ENCODE measurements at places on chromosomes 7 and 10. TPM values are rescaled to one million over a fixed set of nuclear protein-coding genes. Genes with fewer than 3 reads are reported as not detected.

Gene FBXL13
- 5.6 TPM for total RNA-seq

Gene ANKRD61
- not detected for total RNA-seq

GRCh38 chr10:113019096-113019495 lies 69.0 kb downstream of the TCF7L2 start:
- H3K27me3 ChIP-seq, result no peaks in the 10 kb centered on the region
- peak overlapping the region; percentile 66 for H3K27ac ChIP-seq
- no peak for DNase-seq
- no peak overlapping the region for H3K4me3 ChIP-seq

DNA sequence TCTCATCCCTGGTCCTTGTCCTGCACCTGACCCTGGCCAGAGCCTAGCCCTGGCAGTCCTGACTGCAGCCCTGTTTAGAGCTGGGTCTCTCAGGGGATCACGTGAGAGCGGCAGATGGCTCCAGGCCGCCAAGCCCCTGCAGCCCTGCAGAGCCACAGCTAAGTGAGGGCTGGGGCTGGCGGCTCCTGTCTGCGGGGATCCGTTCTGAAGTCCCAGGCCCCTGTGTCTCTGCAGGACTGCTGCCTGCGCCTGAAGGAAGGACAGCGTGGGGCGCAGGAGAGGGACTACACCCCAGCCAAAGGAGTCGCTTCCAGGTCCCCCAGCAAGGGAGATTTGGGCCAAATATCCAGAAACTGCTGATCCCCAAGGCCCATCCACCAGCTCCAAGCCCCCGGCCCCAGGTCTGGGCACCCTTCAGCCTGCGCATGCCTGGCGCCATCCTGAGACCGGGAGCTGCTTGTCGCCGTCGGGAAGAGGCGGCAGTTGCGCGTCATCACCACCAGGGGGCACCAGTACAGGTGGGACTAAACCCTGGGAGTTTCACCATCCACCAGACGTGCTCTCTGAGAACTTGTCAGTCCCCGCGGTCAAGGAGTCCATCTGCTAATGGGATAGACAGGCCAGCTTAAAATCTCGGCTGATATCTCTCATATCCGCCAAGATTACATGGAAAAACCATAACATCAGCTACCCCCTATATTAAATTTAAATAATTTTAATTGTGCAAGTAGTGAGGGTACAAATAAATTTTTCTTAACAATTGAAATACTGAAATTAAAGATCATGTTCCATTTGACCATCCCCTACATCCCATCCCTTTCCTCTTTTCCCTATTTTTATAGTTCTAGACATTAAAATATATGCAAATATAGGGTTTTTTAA lies 25.1 kb upstream of the GHRHR start:
- DNase-seq, result peak; percentile 84
- no peak overlapping the region for H3K4me3 ChIP-seq
- H3K4me1 ChIP-seq, result peaks cover 39% of the 10 kb centered on the region
- no peaks in the 10 kb centered on the region for H3K36me3 ChIP-seq

- H3K27me3 ChIP-seq, result no peaks in the 10 kb centered on the region
- H3K36me3 ChIP-seq, result no peaks in the 10 kb centered on the region
- DNase-seq, result no peak
- no peaks in the 10 kb centered on the region for H3K4me1 ChIP-seq
Observed at GRCh38 chr7:9645756-9646155, 1212.3 kb downstream of the NXPH1 start.

DNA sequence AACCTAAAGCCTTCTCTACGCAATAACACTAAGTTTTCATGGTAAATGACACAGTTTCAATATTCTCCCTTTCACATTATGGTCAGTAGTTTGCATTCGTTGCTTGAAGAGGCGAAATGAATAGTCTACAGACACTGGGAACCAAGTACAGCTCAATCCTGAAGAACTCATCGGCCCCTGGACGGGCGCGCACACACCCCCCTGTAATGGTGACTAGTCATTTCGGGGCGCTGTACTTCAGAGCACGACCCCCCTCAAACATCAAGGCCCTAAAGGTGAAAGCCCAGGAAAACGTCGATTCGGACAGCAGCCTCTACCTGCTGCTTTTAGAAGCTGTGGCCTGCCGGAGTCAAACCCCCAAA lies 1.0 kb downstream of the NT5C2 start:
- H3K36me3 ChIP-seq, result no peaks in the 10 kb centered on the region
- H3K4me1 ChIP-seq, result peaks cover 48% of the 10 kb centered on the region
- H3K27ac ChIP-seq, result peak overlapping the region; percentile 97
- H3K27me3 ChIP-seq, result no peaks in the 10 kb centered on the region
- no peak for DNase-seq

DNA sequence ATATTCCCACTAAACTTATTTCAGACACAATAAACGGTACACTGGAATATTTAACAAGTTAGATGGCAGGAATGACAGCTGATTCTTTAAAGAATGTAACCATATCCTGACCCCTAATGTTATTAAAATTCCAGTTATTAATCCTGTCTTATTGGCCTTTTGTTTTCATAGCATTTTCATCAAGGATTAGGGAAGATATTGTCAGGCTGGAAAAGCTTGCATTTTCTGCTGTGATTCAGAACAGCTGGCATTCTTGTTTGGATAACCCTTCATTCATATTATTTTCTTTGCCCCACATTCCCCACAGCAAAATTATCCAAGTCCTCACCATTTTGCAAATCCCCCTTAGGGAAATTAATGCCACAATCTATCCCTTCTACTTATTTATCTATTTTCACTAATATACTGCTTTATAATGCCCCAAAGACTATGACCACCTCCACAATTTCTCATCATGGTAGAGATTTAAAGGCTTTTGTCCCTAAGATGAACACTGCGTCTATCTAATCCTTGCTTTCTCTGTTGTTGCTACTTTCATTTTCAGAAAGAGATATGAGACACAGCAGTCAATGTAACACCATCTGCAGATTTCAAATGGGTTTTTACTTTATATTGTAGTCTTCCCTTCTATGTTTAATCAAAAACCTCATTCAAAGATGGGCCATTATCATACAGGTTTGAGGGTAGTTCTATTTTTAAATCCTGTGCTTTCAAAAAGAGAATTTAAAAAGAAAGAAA lies 475.1 kb downstream of the PARD3 start:
- H3K27ac ChIP-seq, result no peak overlapping the region
- H3K4me1 ChIP-seq, result peaks cover 4% of the 10 kb centered on the region
- no peak for DNase-seq
- H3K36me3 ChIP-seq, result no peaks in the 10 kb centered on the region

DNA sequence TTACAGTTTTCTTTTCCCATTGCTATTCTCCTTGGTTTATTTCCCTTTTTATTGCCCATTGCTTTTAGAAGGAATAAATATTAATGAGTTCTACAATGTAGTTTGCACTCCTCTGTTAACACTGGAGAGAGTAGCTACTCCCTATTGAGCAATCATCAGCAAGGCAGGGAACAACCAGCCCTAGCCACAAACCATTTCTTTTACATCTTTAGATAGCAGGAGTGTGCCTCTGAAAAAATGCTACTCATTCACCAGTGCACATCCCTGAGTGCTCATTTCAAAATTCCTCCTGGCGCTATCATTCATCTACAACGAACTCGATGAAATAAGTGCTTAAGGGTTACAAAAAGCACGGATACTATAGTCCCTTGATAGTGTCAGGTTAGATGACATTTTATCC lies 252.9 kb downstream of the THSD7A start:
- no peaks in the 10 kb centered on the region for H3K36me3 ChIP-seq
- H3K4me1 ChIP-seq, result no peaks in the 10 kb centered on the region
- DNase-seq, result no peak
- no peaks in the 10 kb centered on the region for H3K27me3 ChIP-seq

DNA sequence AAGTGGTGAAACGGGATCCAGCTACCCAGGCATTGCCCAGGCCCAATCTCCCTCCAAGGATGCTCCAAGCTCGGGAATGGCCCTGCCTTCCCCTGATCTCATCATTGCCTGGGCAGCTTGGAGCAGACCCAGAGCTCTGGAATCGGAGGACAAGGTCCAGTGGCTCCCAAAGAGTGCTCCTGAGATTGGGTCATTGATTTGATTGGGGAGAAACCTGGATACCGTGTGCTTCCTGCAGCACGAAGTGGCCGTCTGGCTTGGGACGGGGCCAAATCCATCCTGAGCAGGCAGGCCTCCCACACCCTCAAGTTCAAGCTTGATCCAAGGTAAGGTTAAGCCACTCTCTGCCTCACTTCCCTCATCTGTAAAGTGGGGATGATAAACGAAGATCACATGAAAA lies 69.9 kb downstream of the OAT start:
- H3K27me3 ChIP-seq, result no peaks in the 10 kb centered on the region
- no peaks in the 10 kb centered on the region for H3K36me3 ChIP-seq
- H3K4me1 ChIP-seq, result no peaks in the 10 kb centered on the region
- no peak overlapping the region for H3K4me3 ChIP-seq
- no peak overlapping the region for H3K27ac ChIP-seq
- no peak for DNase-seq

DNA sequence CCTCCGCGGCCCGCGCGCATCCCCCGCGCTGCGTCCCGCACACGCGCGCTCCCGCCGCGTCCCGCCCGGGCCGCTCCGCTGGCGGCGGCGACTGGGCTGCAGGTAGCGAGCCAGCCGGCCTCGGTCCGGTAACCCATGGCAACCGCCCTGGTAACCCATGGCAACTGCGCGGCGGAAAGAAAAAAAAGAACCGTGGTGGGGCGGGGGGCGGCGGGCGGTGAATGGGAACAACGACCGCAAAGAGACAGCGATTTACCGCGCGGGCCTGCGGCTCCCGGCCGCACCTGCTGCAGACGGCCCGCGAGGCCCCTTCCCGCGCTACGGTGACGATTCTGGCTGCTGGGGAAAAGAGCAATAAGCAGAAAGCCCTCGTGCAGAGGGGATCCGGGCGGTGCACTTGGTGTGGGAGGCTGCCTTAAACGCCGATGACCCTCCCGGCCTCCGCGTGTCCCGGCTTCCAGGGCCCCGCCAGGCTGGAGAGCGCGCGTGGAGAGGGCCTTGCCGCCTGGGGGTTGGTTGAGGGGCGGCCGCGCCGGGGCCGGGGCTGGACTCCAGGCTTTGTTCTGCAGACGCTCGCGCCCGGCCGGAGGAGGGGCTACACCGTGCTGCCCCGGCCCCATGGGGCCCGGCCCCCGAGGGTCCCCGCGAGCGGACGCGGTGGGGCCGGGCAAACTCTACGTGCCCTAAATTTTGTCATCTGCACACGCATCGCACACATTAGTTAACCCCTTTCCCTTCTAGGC lies 84.7 kb downstream of the SNX10 start:
- peak overlapping the region; percentile 77 for H3K27ac ChIP-seq
- peak overlapping the region; percentile 62 for H3K4me3 ChIP-seq
- peak; percentile 86 for DNase-seq
- no peaks in the 10 kb centered on the region for H3K27me3 ChIP-seq
- peaks cover 5% of the 10 kb centered on the region for H3K4me1 ChIP-seq

GRCh38 chr7:20786421-20786778 lies 286 bp downstream of the SP8 start:
- no peak overlapping the region for H3K4me3 ChIP-seq
- H3K4me1 ChIP-seq, result peaks cover 37% of the 10 kb centered on the region
- no peak for DNase-seq
- no peak overlapping the region for H3K27ac ChIP-seq

Data from body of pancreas (tissue), 4 donors.